ENCODE measurements at places on chromosomes 13 and 19.
A peak's percentile ranks its signal among the peaks of the same experiment; 100 is the strongest.

- DNase-seq: no peak
These were observed 16.2 kb downstream of the CAPN12 start for GRCh38 chr19:38727868-38728660.

DNA sequence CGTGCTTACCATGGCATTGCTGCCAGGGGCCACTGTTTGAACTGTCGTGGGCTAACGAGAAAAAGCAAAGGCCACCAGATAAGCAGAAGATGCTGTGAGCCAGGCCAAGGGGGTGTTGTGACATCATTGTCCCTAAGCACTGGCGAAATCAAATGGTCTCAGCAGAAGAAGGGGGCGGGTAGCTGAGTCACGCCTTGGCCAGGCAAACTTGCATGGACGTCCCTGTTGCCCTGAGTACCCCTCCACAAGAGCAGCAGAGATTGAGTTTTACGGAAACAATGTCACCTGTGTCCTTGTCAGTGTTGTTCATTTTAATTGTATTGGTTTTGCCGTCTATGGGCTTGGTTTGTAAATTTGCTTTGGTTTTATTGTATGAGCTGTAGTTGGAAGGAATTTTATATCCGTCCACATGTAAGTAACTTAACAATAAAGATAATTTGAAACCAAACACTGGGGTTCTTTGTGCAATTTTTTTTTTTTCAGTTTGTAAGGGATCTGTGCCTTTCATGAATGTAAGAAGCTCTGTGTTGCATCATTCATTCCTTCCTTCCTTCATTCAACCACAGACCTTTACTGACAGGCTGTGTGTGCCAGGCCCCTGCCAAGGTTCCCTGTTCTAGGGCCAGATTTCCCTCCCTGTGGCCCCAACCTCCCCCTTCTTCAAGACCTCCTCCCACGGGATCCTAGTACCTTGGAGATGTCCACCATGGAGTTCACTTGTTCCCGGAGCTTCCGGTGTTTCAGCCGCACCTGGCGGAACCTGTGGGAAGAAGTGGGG lies 12.3 kb downstream of the KCNN4 start:
- DNase-seq: no peak

GRCh38 chr13:109785141-109785891 lies 1.1 kb downstream of the IRS2 start:
- DNase-seq: peak; percentile 54

DNA sequence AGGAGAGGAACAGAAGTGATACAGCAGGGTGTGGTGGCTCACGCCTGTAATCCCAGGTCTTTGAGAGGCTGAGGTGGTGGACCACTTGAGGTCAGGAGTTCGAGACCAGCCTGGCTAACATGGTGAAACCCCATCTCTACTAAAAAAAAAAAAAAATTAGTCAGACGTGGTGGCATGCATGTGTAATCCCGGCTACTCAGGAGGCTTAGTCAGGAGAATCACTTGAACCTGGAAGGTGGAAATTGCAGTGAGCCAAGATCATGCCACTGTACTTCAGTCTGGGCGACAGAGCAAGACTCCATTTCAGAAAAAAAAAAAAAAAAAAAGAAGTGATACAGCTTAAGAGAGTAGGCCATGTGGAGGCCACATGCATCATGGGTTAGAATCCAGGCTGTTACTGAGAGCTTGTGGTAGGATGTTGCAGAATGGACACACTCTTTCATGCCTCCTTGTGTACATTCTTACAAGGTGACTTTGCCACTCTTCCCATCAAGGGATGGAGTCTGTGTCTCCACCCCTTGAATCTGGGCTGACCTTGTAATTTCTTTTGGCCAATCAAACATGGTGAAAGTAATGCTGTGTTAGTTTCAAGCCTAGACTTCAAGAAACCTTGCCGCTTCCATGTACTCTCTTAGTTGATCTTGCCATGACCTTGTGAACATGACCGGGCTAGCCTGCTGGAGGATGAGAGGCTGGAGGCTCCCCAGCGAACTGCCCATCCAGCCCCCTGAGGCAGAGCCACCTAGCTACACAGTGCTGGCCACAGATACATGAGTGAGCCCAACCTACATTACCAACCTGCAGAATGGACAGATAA lies 12.3 kb downstream of the FAM187B start:
- DNase-seq: peak; percentile 26

DNA sequence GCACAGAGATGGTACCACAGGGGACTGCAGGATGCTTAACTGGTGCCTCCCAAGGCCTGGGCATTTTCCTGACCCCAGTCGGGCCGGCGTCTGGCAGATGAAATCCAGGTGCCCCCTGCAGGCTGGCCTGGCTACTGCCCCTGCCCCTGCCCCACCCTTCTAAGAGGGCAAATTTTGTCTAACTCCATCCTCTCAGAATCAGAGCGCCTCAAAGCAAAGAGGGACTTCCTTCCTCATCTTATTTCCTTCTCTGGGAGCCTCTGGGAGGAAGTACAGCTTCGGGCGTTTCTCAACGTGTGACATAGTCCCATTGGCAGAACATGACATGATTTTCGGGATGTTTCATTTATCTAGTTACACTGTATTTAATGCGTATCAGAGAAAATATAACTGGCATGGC lies 2.7 kb downstream of the PRKACA start:
- peak; percentile 29 for DNase-seq

GRCh38 chr19:45761714-45762113 lies 7.3 kb downstream of the SIX5 start:
- no peak for DNase-seq

DNA sequence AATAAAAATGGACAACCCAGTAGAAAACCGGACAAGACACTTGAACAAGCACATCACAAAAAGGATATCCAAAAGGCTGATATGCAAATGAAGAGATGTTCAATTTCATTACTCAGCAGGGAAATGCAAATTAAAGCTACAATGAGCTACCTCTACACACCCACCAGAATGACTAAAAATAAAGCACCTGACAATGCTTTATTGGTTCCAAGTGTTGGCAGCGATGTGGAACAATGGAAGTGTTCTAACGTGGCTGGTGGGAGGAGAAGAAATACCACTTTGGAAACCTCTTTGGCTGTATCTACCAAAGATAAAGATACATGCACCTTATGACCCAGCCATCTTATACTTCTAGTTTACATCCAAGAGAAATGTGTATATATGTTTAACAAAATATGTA lies 3.7 kb upstream of the ACP7 start:
- DNase-seq: no peak

GRCh38 chr13:31045286-31046081 lies 113.0 kb downstream of the TEX26 start:
- peak; percentile 96 for DNase-seq

- DNase-seq: no peak
These were observed 43.8 kb downstream of the CAPN12 start for GRCh38 chr19:38700350-38700901.

- no peak for DNase-seq
These were observed 444.3 kb downstream of the GPC6 start for GRCh38 chr13:93670866-93671265.

- DNase-seq: no peak
These were observed 14.6 kb downstream of the AKAP8L start for GRCh38 chr19:15404097-15404779.

DNA sequence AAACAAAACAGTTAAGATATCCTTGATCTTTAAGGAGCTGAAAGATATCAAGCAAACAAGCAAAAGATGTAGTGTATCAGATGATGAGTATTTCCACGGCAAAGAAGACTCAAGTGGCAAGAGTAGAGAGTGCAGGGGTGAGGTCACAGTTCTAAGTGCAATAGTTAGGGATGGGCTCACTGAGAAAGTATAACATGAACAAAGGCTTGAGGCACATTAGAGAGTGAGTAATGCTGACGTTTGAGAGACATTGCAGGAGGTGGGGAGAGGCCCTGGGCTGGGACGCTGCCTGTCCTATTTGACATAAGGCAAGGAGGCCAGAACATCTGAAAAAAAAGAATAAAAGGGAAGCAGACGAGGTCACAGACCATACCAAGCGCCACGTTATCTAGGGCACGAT lies 1.4 kb downstream of the DUXA start:
- no peak for DNase-seq

GRCh38 chr13:43579321-43579720 lies 207.5 kb downstream of the ENOX1 start:
- no peak for DNase-seq

DNA sequence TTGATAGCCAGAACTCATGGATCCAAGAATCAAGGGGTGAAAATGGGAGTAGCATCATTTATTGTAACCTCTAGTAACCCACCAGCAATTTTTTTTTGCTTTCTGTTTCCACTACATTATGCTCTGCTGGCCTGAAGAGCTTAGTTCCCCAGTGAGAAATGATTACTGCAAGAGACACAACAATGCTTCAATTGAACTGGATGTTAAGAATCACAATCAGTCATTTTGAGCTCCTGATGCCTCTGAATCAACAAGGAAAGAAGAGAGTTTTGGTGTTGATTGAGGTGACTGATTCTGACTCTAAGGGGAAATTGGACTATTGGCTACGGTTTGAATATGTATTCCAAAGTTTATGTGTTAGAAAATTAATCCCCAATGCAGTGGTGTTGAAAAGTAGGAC lies 1084.4 kb downstream of the SLITRK1 start:
- no peak for DNase-seq

DNA sequence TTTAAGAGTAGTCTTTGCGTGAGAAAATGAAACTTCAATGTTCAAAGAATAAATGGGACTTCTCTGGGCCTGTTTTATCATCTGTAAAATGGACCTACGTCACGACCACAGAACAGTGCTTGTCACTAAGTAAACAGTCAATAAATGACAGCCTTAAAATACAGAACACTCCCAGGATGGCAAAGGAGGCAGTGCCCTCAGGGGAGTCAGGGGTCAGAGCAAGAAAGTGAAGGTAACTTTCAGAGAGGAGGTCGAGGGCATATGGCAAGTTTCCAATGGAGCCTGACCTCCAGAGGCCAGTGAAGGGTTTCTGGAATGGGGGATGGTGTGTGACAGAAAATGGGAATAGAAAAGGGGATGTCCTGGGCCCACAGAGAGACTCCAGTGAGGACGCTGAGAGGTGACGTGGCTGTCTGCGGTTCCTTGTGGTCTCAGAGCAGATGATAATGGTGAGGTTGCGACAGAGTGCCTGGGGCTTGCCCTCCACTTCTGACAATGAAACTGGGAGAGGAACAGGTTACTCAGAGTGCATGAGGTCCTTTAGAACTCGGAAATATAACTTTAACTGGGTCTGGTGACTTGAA lies 91.8 kb downstream of the UBL3 start:
- peak; percentile 30 for DNase-seq

DNA sequence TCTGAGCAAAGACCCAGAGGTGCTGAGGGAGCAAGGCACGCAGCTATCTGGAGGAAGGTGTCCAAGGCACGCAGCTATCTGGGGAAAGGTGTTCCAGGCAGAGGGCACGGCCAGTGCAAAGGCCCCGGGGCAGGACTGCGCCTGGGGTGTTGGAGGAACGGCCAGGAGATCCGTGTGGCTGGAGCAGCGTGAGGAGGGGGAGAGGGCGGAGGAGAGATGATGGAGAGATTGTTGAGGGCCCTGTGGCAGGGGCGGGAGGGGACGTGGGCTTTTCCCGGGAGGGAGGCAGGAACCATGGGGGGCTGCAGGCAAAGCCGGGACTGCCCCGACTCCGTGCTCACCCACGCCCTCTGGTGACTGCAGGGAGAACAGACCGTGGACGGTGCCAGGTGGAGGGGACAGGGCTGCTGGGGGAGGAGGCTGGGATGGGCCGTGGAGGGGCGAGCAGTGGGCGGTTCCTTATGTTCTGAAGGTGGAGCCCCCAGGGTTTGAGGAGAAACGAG lies 13.3 kb upstream of the MISP start:
- peak; percentile 43 for DNase-seq

DNA sequence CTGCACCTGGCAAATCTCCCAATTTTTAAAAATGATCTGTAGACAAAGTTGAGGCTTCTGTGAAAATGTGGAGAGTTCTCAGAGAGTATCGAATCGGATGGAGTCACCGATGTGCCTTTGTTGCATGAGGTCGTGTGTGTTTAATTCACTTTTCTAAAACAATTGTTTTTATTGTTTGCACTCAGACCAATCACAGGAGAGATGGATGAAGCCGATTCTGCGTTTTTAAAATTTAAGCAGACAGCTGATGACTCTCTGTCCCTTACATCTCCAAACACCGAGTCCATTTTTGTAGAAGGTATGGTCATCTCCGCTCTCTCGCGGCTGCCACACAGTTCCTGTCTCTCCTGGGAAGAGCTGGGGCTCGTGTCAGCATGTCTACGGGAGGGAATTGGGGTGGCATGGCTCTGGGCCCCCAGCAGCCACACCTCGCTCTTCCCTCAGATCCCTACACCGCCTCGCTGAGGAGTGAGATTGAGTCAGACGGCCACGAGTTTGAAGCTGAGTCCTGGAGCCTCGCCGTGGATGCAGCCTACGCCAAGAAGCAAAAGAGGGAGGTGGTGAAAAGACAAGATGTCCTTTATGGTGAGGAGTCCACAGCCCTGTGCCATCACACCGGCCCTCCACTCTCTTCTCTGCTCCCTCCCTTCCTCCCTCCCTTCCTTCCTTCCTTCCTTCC lies 47.2 kb downstream of the PEX11G start:
- no peak for DNase-seq

DNA sequence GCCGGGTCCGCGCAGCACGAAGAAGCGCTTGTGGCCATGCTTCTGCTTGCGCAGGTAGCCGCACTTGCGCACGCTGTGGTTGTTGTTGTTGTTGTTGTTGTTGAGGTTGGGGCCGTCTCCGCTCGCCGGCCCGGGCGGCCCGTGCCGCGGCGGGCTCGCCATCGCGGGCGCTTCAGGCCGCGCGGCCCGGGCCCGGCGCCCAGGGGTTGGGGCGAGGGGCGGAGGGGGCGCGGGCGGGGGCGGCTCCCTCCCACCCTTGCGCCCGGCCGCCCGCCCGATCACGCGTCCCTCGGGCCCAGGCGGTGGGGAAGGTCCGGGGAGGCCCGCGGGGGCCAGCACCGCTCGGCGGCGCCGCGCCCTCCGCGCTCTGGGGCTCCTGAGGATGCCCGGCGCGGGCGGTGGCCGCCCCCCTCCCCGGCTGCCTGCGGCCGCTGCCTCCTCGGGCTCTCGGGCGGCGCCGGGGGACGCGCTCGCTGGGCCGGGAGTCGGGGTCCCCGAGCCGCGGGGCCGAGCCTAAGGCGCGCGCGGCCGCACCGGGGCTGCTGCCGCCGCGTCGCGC lies 412 bp downstream of the IRS2 start:
- no peak for DNase-seq

DNA sequence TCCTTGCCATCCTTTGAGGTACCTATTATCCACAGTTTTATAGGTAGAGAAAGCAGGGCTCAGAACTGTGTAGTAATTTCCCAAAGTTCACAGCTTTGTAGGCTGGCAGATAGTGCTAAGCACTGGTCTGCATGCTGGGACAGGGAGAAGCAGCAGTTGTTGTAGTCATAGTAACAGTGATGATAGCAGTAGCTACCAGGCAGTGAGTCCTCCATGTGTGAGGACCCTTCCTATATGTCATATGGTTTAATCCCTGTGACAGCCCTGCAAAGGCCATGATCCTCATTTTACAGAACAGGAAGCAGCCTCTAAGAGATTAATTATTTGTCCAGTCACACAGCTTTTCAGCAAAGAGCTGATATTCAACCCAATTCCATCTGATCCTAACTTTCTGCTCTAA lies 21.0 kb downstream of the SERP2 start:
- no peak for DNase-seq

- no peak for DNase-seq
These were observed 57.9 kb downstream of the RFC3 start for GRCh38 chr13:33875618-33876401.

GRCh38 chr13:67158903-67159302 lies 71.2 kb downstream of the PCDH9 start:
- DNase-seq: no peak

- DNase-seq: no peak
These were observed 35.6 kb downstream of the UCHL3 start for GRCh38 chr13:75585153-75585552.

Data from EH (cell line).